ENCODE measurements at places on chromosomes 6 and 20.

DNA sequence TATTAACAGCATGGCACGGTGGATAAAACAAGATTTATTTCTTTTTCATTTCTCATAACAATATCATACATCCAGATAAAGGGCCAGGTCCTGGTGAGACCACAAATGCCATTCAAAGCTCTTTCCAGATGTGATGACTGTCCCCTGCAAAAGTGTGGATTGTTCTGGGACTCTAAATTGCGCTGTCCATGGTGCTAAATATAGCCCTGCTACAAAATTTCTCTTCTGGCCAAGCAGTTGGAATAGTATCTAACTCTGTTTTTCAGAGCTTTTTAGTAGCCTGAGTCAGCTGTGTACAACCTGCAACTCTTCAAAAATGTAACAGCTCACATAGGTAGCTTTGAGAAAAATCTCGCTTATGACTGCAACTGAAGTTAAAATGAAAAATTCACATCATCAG, 115.8 kb downstream of the MANEA start:
- DNase-seq: no peak

DNA sequence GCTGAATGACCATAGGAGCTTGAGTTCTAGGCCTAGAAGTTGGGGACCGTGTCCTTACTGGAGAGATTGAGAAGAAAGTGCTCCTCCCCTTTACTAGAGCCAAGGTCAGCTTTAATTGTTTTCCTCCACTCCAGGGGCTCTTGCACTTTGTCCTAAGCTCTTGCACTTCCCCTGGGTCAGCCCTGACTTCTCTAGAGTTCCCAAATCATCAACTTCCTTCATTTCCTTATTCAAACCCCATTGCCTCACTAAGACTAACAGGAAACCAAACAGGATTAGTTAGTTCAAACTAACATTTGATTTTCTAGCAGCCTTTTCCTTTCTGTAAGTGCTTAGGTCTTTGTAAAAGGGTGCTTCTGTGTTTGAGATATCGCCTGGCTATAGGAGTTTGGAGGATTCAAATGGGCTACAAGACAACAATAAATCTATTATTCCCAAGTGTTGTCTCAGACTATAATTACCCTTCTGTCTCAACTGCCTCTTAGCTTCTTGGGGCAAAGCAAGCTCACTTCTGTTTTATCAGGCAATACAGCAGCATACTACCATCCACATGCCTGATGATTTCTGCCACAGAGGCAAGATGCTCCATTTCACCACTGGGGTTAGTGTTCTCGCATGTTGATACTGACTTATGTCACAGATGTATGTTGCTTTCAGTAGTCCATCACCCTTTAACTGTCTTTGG, 12.8 kb upstream of the DTNBP1 start:
- DNase-seq: no peak

GRCh38 chr20:41161886-41162285, 24.5 kb downstream of the PLCG1 start:
- no peak for DNase-seq

DNA sequence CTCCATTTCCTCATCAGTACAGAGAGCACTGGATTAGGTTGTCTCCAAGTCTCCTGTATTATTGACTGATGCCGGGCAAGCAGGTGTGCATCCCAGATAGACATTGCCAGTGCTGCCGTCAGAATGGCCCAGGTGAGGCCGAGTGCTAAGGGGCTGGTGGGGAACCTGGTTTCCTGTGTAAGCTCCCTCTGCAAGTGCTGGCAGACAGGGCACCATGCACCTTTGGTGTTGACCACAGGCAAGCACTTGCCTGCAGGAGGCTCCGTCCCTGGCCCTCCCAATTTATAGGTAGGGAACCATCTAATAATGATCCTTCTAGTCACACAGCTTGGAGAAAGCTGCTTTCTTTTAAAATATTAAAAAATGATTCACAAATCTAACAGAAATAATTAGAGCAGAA, 747 bp downstream of the GABRR1 start:
- no peak for DNase-seq

DNA sequence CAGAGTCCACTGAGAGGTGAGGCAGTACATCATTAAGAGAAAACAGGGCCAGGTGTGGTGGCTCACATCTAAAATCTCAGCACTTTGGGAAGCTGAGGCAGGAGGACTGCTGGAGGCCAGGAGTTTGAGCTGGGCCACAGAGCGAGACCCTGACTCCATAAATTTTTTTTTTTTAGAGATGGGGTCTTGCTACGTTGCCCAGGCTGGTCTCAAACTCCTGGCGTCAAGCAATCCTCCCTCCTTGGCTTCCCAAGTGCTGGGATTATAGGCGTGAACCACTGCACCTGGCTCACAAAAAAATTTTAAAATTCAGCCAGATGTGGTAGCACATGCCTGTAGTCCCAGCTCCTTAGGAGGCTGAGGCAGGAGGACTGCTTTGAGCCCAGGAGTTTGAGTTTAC, 17.3 kb downstream of the PPIL1 start:
- no peak for DNase-seq

DNA sequence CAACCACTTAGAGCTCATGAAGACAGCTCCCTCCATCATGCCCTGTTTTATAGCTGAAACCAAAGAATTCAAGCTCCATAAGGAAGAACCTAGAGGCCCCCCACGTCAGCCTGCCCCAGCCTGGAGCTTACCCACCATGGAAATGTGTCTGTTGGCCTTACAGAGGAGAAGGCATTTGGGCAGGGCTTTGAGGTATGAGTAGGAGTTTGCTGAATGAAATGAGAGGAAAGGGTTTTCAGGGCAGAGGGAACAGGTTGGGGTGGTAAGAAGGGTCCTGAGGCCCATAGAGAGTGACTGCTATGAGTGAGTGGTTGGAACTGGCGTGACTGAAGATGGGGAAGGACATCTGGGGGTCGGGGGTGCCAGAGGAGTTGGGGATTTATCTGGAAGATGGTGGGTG, 12.7 kb upstream of the GATA5 start:
- DNase-seq: no peak

DNA sequence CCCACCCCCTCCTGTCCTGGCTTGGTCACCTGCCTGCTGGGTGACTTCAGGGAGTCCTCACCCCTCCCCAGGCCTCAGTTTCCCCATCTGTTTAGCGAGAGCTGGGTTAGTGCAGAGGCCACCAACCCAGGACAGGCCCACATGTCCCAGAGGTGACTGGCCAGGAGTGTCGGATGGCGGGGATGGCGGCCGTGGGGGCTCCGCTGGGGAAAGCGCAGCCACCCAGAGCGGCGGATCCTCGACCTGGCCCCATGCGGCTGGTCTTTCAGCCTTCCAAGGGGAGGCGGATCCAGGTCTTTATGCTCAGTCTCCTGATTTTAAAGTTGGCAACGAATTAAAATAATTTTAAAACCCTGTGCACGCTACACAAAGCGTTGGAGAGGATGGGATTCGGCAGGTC, 31.0 kb upstream of the GATA5 start:
- DNase-seq: no peak

DNA sequence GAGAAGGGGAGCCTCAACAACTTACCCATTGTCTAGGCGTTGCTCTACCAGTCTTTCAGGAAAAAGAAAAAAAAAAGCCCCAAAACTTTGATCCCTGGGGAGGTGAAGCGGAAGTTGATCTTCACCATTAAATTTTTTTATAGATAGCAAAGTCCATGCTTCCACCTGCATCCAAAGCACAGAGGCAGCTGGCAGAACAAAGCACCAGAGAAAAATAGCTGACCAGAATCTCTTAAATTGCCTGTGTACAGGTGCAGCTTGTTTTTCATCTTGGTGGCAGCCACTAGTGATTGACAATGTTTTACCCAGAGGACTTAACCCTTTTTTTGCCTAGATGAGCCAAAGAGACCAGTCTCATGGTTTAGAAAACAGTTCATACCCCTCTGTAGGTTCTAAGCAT, 86.0 kb downstream of the MYB start:
- no peak for DNase-seq

DNA sequence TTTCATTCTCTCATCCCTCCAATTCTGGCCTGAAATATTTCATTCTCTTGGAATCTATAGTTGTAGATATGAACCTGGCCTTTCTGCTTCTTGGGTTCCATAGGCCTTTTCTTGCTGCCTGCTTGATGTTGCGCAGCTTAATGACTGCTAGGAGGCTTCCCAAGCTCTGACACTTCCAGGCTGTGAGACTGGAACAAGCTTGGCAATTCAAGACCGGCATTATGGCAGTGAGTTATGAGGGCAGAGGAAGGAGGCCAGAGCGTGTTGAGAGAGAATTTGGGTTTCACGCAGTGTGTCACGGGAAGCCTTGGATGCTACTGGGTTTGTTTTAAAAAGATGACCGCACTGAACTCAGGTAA, 948 bp upstream of the DNAJC5 start:
- DNase-seq: peak; percentile 13

DNA sequence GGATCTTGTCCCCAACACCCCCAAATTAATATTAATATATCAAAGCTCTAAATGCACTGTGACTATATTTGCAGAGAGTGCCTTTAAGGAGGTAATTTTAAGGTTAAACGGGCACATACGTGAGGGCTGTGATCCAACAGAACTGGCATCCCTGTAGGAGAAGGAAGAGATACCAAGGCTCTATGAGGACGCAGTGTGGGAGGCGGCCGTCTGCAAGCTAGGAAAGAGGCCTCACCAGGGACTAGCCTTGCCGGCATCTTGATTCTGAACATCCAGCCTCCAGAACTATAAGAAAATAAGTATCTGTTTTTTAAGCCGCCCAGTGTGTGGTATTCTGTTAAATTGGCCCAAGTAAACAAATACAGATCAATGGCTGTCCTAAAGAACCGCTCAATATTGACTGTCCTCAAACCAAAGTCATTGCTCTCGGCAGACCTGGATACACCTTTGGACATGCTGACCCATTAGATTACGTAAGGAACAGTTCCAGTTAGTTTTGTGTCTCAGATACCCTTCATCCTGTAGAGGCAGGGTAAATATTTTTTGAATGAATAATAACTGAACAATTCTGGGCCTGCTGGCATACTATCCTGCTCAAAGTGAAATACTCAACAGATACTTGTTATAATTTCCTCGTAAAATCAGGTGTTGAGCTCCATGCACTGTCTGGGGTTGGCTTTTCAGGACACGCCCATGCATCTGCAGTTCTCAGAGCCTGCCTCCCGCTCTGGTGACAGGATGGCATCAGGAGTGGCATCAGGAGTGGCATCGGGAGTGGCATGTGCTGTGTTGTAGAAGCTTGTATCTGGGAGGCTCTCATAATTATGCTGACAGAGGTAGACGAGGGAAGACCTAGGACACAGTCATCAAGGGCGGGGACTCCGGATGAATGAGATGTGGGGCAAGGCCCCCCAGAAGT, 6.3 kb downstream of the PRR18 start:
- DNase-seq: no peak

GRCh38 chr6:3061501-3061941, 6.8 kb upstream of the RIPK1 start:
- DNase-seq: no peak

- DNase-seq: no peak
Measured at GRCh38 chr6:42165016-42165415, 8.1 kb upstream of the GUCA1A start.

DNA sequence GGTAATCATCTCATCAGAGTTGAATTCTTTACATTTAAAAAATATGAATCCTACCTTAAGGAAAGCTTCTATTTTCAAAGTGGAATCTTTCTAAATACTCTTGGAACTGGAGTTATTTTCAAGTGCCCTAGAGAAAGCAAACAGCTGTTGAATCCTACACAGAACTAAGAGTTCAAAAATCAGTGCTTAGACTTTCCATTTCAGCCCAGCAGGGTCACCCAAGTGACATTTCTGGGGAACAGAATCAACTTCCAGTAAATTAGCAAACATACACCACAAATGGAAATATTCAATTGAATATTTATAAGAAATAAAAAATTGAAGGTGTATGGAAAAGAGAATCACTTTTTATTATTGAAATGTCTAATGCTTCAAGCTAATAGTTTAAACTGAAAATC, 427.7 kb upstream of the NOX3 start:
- no peak for DNase-seq

GRCh38 chr20:2751347-2751877, 49.0 kb downstream of the CPXM1 start:
- peak; percentile 35 for DNase-seq

GRCh38 chr6:17102258-17102870, 514 bp downstream of the STMND1 start:
- no peak for DNase-seq

DNA sequence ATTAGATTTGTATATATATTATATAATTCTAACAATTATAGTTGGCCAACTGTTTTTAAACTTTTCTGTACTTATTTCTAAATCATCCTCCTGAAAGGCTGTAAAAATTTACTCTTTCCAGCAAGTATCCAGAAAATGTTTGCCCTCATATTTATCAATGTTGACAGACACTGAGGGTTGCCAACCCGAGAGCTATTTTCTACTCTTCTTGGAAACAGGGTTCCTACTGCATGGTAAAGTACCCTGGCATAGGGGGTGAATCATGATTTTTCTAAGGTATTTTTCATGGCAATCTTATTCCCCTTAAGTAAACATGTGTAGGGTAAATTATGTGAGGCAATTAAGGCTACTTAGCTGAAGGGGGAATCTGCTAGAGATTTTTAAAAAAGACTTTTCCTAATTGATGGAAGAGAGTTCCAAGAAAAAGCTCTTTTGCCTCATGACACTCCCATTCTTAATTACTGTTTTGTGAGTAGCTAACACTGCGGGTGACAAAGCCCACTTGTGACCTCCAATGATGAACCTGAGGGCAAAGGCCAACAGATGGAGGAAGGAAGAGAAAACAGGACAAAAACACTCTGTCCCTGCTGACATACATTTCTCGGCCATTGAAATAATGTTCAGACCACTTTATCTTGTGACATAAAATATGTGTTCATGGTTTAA, 37.9 kb downstream of the GPX5 start:
- no peak for DNase-seq

GRCh38 chr6:13446381-13446780, 41.0 kb downstream of the GFOD1 start:
- DNase-seq: no peak

- no peak for DNase-seq
Measured at GRCh38 chr6:10598084-10598960, 77.2 kb downstream of the GCNT2 start.

DNA sequence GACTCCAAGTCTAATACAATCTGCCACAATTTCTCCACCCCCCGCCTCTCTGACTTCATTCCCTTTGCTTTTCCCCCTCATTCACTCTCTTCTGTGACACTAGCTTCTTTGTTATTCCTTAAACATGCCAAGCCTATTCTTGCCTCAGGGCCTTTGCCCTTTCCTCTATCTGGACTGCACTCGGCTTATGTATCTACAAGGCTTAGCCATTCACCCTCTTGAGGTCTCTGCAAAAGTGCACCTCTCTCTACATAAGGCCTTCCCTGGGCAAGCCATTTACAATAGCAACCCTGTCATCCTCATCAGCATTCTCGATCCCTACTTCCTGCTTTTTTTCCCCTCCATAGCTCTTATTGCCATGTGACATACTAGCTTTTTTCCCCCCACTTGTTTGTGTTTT, 168.9 kb downstream of the PDSS2 start:
- DNase-seq: no peak

- no peak for DNase-seq
Measured at GRCh38 chr20:41191562-41192500, 54.5 kb downstream of the PLCG1 start.
